ENCODE measurements at places on chromosomes 16 and 17. TPM values are rescaled to one million over a fixed set of nuclear protein-coding genes. Genes with fewer than 3 reads are reported as not detected.

TEX14 gene
- under 0.01 TPM for total RNA-seq

KCNJ2 gene
- 1.3 TPM for total RNA-seq

GALR2 gene
- total RNA-seq, result under 0.01 TPM

GLYR1 gene
- total RNA-seq, result 45.7 TPM

ZP2 gene
- not detected for total RNA-seq

CCL2 gene
- total RNA-seq, result 102 TPM

SLC12A3 gene
- not detected for total RNA-seq

IRX6 gene
- not detected for total RNA-seq
